ENCODE measurements at places on chromosomes 3 and 15.

- peak overlapping the region; percentile 92 for H3K27ac ChIP-seq
- no peak for DNase-seq
- H3K4me3 ChIP-seq = peak overlapping the region; percentile 80
- H3K27me3 ChIP-seq = no peaks in the 10 kb centered on the region
- H3K4me1 ChIP-seq = peaks cover 12% of the 10 kb centered on the region
Observed at GRCh38 chr15:70892912-70893560, 410 bp downstream of the LRRC49 start.

DNA sequence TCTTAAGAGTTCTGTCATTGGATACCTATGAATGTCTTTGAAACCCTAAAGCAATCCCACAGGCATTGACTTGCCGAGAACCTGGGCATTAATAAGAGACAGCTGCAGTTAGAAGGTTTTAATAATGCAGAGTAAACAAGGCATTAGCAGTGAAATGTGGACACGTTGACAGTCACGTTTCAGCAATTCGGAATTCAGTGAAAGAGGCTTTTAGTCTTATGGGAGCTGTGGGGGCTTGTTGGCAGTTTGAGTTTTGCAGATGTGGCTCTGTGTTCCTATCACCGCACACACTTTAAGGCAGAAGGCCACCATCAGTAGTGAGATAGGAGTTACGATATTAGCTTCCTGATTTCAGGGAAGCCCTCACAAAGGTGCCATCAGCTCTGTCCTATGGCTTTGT is 145.2 kb upstream of the NUDT16 start:
- no peak overlapping the region for H3K27ac ChIP-seq
- no peak overlapping the region for H3K4me3 ChIP-seq
- no peaks in the 10 kb centered on the region for H3K36me3 ChIP-seq
- DNase-seq = no peak
- no peaks in the 10 kb centered on the region for H3K4me1 ChIP-seq

GRCh38 chr3:54858093-54858785 is 69.6 kb downstream of the LRTM1 start:
- no peak overlapping the region for H3K4me3 ChIP-seq
- no peaks in the 10 kb centered on the region for H3K27me3 ChIP-seq
- peaks cover 17% of the 10 kb centered on the region for H3K4me1 ChIP-seq
- no peak overlapping the region for H3K27ac ChIP-seq
- DNase-seq = no peak

DNA sequence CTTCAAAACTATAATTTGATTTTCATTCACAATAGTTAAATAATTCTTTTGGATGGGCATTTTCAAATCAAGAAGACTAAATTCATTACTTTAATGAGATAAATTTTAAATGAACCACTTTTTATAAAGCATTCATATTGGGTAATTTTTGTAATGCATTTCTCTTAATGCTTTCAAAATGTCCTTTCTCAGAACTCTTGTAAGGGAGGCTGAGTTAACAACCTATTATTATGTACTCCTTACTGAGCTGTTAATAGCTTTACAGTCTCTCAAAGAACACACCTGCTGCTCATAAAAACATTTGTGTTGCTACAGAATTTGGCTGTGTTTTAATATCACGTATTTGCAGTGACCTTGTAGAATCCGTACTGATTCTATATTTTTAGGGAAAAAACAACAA is 334.0 kb upstream of the ARL6 start:
- no peaks in the 10 kb centered on the region for H3K27me3 ChIP-seq
- no peaks in the 10 kb centered on the region for H3K36me3 ChIP-seq
- H3K27ac ChIP-seq = no peak overlapping the region
- H3K4me1 ChIP-seq = no peaks in the 10 kb centered on the region

GRCh38 chr3:194311000-194311399 is 40.1 kb downstream of the CPN2 start:
- no peaks in the 10 kb centered on the region for H3K36me3 ChIP-seq
- peaks cover 6% of the 10 kb centered on the region for H3K27me3 ChIP-seq
- peaks cover 70% of the 10 kb centered on the region for H3K4me1 ChIP-seq
- H3K4me3 ChIP-seq = no peak overlapping the region
- no peak for DNase-seq
- H3K27ac ChIP-seq = no peak overlapping the region

DNA sequence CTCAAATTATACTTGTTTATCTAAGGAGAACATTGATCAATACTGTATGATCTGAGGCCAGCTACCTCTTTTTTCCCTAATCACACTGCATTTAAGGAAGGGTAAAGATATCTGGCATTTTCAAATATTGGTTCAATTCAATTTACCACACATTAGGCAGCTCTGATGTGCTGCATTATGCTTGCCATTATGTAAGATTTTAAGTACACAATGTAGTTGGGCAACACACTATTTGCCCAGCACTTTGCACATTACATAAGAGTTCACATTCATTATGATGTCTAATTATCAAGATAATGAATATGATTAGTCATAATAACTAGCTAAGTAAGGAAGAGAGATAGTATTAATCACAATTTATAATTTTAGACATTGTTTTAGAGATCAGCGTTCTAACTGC is 196.3 kb downstream of the BCHE start:
- no peak for DNase-seq
- no peak overlapping the region for H3K27ac ChIP-seq
- no peaks in the 10 kb centered on the region for H3K36me3 ChIP-seq
- H3K4me3 ChIP-seq = no peak overlapping the region
- peaks cover 3% of the 10 kb centered on the region for H3K4me1 ChIP-seq
- no peaks in the 10 kb centered on the region for H3K27me3 ChIP-seq

DNA sequence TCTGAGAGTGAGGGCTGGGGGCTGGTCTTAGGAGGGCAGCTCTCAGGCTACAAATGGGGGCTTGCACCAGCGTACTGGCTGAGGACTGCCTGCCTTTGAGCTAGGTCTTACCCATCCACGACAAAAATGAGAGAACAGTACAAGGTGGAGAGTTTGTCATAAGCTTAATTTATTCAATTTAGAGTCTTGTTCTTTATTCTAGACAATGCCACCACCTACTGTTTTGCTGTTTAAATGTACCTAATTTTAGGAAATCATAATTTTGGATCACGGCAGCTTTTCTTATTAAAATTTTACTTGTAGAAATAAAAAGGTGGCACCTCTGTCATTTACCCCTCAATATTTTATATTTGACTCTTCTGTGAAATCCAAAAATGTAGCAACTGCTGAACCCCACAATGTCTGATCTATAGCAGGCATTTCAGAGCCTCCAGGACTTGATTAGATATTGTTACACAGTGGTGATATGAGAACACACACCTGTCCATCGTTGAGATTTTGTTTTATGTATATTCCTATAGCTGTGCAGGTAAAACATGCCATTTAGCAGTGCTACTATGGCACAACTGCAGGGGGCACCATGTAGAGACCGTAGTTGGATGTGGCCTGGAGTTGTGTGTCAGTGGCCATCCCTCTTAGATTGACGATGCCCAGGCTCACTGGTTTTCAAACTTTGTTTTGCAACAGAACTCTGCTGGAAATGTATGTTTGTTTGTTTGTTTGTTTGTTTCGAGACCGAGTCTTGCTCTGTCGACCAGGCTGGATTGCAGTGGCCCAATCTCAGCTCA is 88.6 kb downstream of the SLCO3A1 start:
- H3K27ac ChIP-seq = peak overlapping the region; percentile 72
- DNase-seq = no peak
- H3K27me3 ChIP-seq = no peaks in the 10 kb centered on the region
- peak overlapping the region; percentile 34 for H3K4me3 ChIP-seq

DNA sequence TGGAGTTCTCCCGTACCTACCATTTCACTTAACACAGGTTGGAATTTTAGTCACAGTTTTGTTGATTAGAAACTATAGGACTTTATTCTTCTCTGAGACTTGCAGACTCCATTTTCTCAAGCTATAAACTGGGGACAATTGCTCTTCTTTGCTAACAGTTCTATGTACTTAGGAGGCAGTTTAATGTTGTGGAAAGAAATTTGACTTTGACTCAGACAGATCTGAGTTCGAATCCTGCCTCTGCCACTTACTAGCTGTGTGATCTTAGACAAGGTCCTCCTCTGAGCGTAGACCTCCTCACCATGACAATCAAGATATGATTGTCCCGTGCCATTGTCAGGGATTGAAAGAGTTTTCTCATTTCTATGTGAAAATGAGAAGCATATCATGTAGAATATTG is 196.4 kb upstream of the HES1 start:
- no peaks in the 10 kb centered on the region for H3K27me3 ChIP-seq
- no peaks in the 10 kb centered on the region for H3K4me1 ChIP-seq
- no peak overlapping the region for H3K27ac ChIP-seq
- no peak for DNase-seq
- H3K4me3 ChIP-seq = no peak overlapping the region
